Urinary bladder (tissue), 4 donors: ENCODE measurements at places on chromosomes 2 and 18. TPM values are rescaled to one million over a fixed set of nuclear protein-coding genes. Genes with fewer than 3 reads are reported as not detected.

DNA sequence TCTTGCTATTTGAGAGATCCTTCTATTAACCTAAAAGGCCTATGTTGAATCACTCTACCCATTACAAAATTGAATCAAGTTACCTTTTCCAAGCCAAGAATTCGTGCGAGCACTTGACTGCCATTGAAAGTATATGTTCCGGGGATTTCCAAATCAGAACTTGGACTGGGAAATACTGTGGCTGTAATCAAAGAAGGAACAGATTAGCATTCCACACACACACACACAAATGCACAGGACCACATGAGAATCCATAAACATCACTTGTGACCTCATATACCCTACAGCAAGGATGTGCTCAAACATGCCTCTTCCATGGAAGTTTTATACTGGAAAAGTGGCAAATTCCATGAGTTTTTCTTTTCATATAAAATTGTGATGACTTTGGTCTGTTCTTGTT lies 86.0 kb downstream of the ABCA12 start:
- no peak for DNase-seq

DNA sequence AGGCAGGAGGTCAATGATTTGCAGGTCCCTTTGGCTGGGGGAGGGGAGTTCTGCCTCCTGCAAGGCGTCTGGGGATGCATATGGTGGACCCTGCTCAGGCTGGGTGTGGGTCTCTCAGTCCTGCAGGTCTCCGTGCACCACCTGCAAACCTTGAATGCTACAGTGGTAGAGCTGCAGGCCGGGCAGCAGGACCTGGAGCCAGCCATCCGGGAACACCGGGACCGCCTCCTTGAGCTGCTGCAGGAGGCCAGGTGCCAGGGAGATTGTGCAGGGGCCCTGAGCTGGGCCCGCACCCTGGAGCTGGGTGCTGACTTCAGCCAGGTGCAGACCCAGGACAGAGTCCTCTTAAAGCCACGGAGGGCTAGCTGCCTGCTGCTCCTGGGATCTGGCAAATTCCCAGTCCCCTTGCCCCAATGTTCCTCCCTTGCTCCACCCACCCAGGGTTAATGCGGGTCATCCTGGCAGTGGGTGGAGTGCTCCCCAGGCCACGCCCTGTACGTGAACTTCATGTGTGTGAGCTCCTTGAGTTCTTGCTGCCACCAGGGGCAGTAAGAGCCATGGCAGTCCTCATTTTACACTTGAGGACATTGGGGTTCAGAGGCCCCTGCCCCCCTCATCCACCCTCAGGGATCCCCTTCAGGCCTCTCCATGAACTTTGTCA lies 3.1 kb downstream of the PROM2 start:
- DNase-seq = no peak

The POMC gene
- 1.5 TPM for total RNA-seq

DNA sequence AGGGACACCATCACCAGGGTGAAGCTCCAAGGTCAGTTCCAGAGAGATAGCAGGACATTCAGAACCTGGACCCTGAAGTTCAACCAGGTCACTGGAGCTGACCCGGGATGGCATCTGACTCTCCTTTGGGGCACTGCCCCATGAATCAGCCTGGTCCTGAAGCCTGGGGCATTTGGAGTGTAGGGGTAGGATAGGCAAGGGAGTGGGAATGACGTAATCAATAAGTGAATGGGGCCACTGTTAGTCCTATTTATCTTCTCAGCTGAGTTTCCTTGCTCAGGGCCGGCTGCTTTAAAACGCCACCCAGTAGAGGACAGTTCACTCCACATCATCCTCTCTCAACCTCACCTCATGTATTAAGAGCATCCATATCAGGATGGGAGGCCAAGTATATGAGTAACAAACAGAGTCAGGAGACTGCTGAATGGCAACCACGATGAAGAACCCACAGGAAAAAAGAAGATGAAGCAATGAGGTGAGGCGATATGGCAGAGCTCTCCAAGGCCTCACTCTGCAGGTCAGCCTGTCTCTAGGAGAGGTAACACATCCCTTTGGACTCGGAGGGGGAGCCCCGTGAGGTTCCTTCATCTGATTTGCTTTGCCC lies 1.8 kb upstream of the RFX8 start:
- no peak for DNase-seq

DNA sequence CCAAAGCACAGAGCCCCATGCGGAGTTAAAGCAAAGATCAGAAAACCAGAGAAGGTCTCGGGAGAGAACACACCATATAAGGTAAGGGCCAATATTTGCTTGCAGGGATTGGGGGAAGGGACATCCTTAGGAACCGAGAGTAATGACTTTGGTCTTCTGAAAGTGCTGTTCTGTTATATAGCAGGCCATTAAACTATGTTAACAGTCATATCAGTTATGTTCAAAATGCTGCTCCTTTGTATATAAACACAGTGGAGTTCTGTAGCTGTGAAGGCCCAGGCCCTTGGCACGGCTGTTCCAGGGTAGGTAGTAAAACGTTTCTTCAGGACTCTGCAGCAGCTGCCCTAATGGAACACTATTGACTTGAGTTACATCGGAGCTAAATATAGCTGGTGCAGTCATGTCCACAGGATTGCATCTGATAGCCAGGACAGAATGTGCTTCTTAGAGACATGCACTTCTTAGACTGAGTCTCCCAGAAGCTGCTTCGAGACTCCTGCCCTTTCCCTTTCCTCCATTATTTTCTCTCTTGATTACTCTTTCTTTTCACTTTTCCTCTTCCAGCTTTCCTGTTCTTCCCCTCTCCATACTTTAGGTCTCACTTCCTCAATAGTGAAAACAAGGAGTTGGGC lies 122.4 kb downstream of the SETBP1 start:
- DNase-seq = no peak
